Activated effector memory CD4-positive, alpha-beta T cell treated with anti-CD3 and anti-CD28 coated beads, Interleukin-2, amount 50 U/mL, for 16 hours (primary cell): ENCODE measurements at places on chromosomes 7 and 10.
A peak's percentile ranks its signal among the peaks of the same experiment; 100 is the strongest.

- no peak for DNase-seq
Observed at GRCh38 chr7:130350945-130351790, 6.6 kb downstream of the CPA5 start.

GRCh38 chr10:46547541-46548497 is 8.6 kb downstream of the GPRIN2 start:
- DNase-seq = peak; percentile 60

DNA sequence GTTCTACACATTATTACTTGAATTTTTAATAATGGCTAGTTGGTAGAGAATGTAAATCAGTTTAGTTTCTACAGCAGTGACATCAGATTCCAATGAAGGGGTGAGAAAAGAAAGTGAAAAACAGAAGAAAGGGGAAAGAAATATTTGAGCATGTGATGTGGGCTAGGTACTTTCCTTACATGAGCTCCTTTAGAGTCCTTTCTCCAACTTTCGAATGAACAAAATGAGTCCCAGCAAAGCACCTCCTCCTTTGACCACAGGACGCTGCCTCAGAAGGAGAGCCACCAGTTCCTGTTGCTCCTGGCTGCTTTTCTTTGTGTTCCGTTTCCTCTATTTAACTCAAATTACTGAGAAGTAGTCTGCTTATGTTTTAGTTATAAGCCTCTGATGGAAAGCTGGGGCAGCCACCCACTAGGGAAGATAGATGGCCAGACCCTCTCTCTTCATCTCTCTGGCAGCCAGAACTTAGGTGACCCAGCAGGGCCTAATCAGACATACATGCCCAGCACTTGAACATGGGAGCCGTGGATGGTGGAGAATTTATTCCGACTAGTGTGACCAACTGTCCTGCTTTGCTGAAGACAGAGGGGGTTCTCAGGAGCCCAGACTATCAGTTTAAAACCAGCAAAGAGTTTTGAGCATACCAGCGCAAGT is 82.4 kb upstream of the NME8 start:
- DNase-seq = no peak

GRCh38 chr10:49661140-49661856 is 18.2 kb upstream of the C10orf53 start:
- DNase-seq = no peak

GRCh38 chr10:132140167-132140925 is 46.4 kb upstream of the DPYSL4 start:
- peak; percentile 47 for DNase-seq

GRCh38 chr10:11186374-11186773 is 168.7 kb downstream of the CELF2 start:
- DNase-seq = no peak

GRCh38 chr10:132306864-132307751 is 642 bp downstream of the STK32C start:
- peak; percentile 77 for DNase-seq

DNA sequence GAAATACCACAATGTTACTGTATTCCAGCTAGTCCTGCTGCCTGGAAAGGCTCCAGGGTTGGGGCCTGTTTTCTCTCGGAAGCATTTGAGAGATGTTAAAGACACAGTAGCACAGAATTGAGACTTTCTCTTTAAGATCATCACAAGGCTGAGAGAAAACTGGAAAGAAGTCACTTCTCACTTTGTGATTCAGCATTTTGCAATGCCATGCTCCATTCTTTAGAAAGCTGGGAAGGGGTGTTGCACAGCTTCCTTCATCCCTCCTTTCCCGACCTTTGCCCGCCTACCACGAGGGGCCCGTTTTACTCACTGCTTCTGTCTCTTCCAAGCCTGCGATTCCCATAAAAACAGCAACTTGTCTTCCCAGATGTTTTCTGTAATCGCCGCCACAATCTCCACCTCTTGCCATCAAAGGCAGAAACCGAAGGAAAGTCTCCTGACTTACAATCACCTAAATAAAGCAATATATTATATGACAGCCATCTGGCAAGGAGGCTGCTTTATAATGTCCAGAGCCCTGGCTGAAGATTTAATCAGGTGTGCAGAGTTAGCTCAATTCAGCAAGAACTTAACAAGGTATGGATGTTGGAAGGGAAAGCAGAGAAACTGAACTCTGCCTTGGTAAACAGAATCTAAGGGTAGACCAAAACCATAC is 18.9 kb downstream of the NOD1 start:
- DNase-seq = no peak

GRCh38 chr7:138014686-138015085 is 12.8 kb upstream of the CREB3L2 start:
- DNase-seq = no peak

DNA sequence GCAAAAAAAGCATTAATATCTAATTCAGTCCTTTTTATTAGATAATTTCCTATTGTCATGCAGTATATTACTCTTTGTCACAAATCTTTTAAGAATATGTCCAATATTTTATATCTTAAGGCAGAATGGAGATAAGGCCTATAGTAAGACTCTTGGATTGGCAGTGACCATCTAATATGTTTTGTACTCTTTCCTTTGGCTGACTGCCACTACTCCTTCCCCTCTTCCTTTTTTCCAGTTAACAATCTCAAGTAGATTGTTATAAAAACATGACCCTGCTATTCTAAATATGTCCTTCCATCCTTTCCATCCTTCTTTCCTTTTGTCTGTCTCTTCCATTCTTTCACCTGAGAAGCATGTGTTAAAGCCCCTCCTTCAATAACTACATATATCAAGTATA is 92.8 kb upstream of the TMEM168 start:
- no peak for DNase-seq

GRCh38 chr7:69062020-69062765 is 536.1 kb upstream of the AUTS2 start:
- no peak for DNase-seq

- DNase-seq = no peak
Observed at GRCh38 chr7:31114593-31115343, 62.7 kb downstream of the ADCYAP1R1 start.

GRCh38 chr10:29430101-29430500 is 141.2 kb downstream of the LYZL1 start:
- DNase-seq = no peak

DNA sequence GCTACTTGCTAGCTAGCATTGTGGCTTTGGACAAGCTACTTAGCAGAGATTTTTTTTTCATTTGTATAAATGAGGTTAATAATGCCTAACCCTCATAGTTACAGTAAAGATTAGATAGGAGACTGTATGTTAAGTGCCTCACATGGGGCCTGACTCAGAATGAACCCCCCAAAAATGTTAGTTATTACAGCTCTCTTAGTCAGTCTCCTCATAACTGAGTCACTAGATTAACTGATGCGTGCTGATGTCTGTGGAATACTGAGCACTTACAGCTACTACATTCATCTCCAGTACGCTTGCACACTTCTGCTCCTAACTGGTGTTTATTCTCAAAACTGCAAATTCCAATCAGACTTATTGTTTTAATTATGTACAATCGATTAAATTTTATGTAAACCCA is 315.3 kb downstream of the SNX13 start:
- DNase-seq = no peak

- no peak for DNase-seq
Observed at GRCh38 chr10:16184906-16185305, 251.9 kb upstream of the PTER start.
